GM12891 (cell line): ENCODE measurements at places on chromosomes 13 and 19.

- no peak for DNase-seq
These were observed 3.9 kb upstream of the CD209 start for GRCh38 chr19:7751157-7751783.

DNA sequence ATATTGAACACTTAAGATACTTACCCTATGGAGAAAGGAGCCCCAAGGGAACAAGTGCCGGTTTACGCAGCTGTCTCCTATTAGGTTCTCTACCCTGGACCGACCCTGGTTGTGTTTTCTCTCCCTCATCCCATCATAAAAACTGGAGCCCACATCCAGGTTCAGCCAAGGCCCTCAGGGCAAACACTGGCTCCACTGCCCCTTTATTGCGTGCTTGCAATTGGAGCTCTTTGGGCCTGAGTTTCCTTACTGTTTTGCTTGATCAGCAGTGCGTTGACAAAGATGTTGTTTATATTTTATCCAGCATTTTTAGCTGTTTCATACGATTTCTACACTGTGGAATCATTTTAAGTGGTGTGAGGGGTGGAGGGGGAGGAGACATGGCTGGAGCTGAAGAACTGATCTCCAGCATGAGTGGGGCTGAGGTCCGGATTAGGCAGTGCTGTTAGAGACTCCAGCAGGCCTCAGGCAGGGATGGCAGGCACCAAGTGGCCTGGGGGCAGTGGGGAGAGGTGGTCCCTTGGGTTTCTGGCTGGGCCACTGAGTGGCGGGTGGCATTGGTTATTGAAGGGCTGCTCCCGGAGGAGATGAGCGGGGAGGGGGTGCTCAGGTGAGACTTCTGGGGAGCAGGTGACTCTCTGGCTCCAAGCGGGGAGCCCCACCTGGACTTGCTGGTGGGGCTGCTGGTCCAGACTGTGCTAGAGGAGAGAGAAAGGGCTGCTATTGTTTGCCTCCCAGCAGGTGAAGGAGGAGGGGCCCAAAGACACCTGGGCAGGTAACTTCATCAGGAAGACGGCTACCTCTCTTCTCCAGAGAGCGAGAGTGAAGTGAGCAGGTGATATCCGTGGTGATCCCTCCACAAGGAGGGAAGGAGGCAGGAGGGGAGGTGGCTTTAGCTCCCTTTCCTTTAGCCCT is 62.4 kb upstream of the RNF113B start:
- no peak for DNase-seq

- DNase-seq, result no peak
These were observed 593 bp downstream of the CADM4 start for GRCh38 chr19:43638995-43639518.

- DNase-seq, result no peak
These were observed 21.0 kb upstream of the SERP2 start for GRCh38 chr13:44352671-44353070.

DNA sequence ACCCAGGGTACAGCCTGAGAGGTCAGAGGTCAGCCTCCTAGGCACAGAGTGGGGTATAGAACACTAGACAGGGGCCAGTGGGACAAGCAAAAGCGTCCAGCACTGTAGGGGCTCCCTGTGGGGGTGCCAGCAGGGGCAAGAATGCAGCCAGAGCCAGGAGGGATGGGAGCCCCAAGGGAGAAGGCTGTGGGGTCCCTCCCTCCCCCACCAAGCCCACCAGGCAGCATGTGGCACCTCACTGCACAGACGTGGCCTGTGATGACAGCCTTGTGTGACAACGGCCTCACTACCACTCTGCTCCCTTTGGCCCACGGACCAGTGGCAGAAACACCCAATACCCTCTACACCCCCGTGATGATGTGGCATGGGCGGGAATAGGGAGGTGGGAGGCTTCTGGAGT is 10.1 kb downstream of the ARMC6 start:
- DNase-seq, result no peak

DNA sequence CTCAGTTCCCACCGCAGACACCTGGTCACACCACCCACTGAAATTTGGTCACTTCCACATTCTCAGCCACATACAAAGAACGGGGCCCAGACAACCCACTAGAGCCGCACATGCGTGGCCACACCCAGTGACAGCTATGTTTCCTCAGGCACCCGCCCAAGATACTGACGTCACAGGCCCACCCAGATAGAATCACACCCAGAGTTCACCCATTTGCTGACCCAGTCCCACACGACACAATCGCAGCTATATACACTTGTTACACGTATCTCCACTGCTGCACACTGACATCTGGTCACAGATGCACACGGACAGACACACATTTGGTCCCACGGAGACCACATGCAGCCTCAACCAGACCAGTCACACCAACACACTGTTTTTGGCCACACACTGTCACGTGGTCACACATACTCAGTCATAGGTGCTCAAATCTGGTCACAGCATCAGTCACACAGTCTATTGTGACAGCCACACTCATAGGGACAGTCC is 2.9 kb downstream of the NUMBL start:
- DNase-seq, result no peak

- DNase-seq, result no peak
These were observed 41.2 kb downstream of the SHISA2 start for GRCh38 chr13:26010487-26011207.

DNA sequence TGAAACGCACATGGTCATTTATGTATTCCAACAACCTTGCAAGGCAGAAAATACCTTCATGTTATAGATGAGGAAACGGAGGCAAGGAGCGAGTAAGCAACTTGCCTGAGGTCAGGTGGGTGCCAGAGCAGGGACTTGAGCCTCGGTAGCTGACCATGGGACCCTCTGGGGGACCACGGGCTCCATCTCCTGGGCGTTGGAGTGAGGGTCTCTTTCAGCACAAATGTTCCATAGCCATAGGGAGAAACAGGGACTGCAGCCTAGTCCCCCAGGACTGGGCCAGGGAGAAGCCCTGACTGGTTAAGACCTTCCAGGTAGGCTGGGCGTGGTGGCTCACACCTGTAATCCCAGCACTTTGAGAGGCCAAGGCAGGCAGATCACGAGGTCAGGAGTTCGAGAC is 38.4 kb upstream of the ADGRE5 start:
- DNase-seq, result no peak

DNA sequence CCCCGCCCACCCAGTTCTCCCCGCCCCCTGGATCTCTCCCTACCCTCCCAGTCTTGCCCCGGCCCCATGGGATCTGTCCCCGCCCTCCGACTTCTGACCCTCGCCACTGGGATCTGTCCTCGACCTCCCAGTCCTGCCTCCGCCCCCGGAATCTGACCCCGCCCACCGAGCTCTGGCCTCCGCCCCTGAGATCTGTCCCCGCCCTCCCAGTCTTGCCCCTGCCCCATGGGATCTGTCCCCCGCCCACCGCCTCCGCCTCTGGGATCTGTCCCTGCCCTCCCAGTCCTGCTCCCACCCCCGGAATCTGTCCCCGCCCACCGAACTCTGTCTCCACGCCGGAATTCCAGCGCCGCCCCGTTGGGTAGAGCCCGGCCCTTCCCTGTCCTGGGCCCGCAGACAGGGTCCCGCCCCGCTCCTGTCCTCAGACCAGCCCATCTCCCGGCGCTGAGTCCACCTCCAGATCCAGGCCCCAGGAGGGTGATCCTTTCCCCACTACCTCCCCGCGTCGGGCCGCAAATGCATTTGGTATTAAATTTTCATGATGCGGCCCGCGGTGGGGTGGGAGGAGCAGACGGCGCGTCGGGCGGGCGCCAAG is 1.5 kb upstream of the SLC17A7 start:
- DNase-seq, result peak; percentile 70
